Activated CD4-positive, alpha-beta T cell treated with anti-CD3 and anti-CD28 coated beads for 36 hours (primary cell): ENCODE measurements at places on chromosomes 4 and X.

DNA sequence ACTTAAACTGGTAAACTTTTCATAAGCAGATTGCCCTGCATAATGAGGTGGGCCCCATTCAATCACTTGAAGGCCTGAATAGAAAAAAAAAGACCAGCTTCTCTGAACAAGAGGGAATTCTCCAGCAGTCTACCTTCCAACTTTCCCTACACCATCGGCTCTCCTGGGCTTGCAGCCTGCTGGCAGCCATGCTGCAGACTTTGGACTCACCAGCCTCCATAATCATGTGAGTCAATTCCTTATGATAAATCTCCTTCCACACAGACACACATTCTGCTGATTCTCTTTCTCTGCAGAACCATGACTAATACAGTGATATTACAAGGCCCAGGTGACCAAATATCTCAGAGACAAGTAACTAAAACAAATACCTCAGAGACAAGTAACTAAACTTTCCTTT is 113.8 kb upstream of the WDR17 start:
- DNase-seq = no peak

DNA sequence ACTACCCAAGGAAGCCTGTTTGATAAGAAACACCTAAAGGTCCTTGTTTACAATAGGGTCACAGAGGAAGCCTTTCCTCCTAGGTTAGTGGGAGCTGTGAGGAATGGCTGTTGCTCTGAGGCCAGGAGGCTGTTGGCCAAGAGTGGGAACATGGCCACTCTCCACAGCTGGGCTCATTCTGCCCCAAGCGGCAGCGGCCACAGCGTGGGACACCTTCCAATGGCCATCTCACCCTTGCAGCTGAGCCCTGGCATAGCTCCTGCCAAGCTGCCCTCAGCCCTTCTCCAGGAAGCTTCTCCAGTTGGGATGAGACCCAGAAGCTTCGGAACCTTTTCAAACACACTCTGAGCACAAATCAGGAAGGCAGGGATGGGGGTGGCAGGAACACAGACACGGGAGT is 111.8 kb upstream of the MAP3K15 start:
- no peak for DNase-seq

DNA sequence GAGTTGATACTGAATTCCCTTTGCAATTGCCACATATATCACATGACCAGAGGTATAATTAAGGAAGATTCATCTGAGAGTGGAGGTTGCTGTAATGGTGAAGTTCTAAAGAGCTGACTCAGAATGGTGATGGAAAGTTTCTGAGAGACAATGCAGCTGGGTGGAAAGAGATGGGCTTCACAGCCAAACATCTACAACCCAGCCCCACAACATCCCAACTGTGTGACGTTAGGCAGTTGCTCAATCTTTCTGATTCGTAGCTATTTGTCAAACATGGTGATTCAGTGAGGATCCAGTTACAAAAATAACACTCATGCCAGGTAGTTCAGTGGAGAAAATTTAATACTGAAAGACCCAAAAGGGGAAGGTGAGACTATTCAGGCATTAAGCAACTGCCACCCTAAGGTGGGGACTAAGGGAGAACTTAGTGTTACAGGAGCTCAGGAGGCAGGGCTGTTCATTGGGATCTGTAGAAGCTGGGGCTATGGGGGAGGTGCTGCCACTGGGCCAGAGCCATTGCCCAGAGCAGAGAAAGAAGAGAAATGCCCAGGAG is 6.9 kb upstream of the AFF1 start:
- DNase-seq = peak; percentile 52

- no peak for DNase-seq
These were observed 223.0 kb downstream of the SOWAHB start for GRCh38 chr4:76674983-76675382.

DNA sequence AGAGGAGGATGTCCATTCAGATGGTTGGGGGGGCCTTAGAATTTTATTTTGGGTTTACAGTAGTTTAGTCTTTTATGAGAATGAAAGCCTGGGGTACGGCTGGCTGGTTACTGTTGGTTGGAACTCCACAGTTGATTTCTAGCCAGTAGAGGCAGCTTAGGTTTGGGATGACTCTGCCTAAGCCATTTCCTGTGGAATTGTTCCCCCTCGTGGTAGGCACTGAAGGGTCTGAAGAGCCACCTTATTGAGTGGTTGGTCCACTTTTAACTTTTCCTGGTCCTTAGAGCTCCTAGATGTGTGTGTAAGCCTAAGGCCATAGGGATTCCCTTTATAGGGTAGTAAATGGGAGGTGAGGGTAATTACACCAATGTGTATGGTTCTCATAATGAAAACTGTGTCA is 19.7 kb downstream of the SPIN3 start:
- DNase-seq = no peak

DNA sequence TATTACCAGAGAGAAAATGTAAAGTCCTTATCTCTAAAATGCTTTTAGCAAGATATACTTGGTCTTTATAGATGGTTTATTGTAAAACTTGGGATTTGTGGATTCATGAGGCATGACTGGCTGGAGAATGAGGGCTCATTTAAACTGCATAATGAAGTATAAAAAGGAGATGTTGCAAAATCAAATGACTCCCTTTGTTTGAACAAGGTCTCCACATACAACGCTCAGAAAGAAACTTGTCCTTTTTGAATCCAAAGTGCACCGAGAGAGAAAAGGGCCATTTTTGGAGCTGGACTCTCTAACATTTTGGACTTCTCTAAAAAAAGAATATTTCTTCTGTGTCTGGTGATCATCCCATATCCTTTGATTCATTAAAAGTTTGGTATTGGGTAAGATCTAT is 7.7 kb upstream of the EIF1AX start:
- DNase-seq = no peak

DNA sequence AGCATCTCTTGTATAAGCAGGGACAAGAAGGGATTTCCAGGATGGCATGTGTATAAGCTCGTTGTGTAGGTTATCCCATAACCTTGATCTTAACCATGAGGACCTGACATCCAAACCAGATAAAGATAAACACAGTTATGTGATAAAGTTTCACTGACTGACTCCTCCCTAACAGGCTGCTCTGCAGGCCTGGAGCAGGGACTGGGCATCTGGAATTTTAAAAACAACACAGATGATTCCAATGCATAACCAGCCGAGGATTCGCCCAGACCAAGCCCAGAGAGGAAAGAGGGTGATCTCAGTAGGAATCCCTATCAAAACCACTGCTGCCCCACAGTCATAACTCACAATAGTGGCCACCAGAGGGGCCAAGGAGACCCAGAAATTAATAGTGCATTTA is 22.7 kb downstream of the KLF3 start:
- DNase-seq = no peak

GRCh38 chr4:93996895-93997294 is 168.3 kb downstream of the ATOH1 start:
- no peak for DNase-seq

GRCh38 chrX:50067435-50068284 is 133.1 kb downstream of the AKAP4 start:
- no peak for DNase-seq

- no peak for DNase-seq
These were observed 55.2 kb downstream of the CLOCK start for GRCh38 chr4:55491486-55491885.

- DNase-seq = no peak
These were observed 124.9 kb downstream of the IRF2 start for GRCh38 chr4:184349283-184350039.

- DNase-seq = no peak
These were observed 374.1 kb downstream of the FBXW7 start for GRCh38 chr4:152161676-152162330.

DNA sequence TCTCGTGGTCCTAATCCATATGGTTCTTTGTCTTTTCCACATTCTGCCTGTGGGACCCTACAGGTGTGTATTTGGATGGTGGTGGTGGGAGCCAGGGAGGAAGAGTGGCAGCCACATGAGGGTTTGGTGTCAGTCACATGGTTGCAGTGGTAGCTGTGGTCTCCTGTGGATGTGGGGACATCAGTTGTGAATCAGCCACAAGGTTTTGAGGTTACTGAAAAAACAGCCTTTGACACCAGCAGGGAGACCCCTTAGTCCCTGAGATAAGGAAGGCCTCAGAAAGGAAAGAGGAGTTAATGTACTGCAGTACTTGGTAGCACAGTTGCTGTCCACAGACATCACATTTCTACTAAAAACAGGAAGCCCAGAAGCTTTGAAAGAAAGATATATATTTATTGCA is 15.8 kb upstream of the GAGE10 start:
- no peak for DNase-seq

- DNase-seq = peak; percentile 15
These were observed 194.7 kb downstream of the OPHN1 start for GRCh38 chrX:68238568-68238967.

GRCh38 chr4:87038837-87039615 is 104.2 kb downstream of the AFF1 start:
- DNase-seq = no peak

DNA sequence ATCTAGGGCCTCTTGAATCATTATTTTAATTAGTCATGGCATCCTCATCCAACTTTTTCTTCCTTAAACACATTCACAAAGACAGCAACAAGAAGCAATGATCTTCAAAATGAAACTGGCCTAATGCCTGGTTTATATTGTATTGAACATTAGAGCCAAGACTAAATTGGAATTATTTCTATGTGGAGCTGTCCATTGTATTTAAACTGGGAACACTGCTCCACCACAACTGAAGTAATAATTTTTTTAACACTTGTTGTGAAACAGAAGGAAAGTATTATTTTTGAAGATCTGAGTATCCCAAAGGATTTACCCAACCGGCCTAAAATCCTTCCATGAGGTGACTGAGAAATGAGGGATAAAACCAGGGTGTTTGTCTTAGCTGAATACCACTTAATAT is 6.9 kb downstream of the GABRB1 start:
- no peak for DNase-seq

GRCh38 chr4:89064848-89065247 is 7.9 kb upstream of the FAM13A start:
- no peak for DNase-seq

DNA sequence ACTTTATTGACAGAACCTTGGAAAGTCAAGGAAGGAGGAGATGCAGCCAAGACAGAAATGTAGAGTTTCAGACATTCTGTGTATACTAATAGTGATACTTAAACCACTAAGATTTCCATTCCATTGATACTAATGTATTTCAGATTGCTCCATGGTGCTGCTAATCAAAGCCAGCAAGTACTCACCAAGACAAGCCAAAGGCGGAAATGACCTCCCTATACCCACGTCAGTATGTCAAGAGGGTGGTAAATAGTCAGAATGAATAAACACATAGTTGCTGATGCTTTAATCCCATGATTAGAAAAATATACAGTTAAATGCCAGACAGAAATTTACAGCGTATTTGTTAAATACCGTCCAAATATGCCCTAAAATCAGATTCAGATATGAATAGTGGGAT is 417.8 kb upstream of the INTU start:
- no peak for DNase-seq

DNA sequence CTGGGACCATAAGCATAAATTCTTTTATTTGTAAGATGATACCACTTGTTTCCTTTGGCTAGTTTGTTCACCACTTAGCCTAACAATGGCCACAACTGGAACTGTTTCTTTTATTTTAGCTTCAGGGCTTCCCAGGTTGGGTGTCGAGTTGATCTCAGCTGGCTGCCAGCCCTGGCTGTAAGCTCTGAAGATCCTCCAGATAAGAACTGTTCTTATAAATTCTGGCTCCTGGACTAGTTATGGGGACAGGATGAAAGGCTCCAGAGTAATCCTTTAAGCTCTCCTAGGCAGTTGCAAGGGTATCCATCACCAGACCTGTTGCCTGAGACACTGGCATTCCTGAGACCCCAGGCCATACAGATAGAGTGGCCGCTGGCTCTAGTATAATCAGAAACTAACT is 129.4 kb upstream of the ACSL4 start:
- DNase-seq = no peak

- DNase-seq = no peak
These were observed 13.4 kb downstream of the CTBP1 start for GRCh38 chr4:1235381-1236102.

DNA sequence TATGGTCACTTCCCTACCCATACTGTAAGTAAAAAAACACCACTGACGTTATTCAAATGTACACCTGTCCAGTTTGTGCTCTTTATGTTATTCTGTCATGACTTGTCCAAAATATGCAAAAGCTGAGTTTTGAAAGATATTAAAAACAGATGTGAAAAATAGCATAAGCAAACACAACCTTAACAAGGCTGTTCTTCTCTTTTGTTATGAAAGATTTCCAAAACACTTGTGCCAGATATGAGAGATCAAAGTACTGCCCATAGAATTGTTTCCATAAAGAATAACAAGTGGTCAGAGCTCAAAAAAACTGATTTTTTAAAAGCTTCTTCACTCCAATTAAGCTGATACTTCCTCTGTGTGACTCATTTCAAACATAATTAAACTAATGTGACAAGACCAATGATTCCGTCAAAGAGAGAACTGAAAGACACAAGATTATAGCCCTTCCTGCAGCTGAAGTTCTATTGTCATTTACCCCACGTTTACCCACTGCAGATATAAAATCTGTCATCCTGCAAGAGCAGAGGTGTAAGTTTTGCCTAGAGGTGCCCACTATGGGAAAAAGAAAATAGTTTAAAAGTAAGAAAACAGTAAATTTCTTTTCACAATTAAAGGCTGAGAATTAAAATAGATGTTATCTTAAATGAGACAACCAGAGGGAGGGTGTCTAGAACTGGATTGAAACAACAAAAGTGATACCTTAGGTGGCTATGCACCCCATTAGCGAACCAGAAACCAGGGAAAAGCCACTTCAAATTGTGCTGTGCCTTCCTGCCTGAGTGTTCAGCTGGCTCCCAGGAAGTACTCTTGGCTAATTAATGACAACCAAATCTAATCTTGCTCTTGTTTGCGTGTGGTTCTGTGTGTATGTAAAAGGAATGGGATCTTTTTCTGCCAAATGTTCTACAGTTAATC is 30.1 kb downstream of the RASSF6 start:
- no peak for DNase-seq

- no peak for DNase-seq
These were observed 8.4 kb upstream of the VSIG1 start for GRCh38 chrX:108036298-108036973.

DNA sequence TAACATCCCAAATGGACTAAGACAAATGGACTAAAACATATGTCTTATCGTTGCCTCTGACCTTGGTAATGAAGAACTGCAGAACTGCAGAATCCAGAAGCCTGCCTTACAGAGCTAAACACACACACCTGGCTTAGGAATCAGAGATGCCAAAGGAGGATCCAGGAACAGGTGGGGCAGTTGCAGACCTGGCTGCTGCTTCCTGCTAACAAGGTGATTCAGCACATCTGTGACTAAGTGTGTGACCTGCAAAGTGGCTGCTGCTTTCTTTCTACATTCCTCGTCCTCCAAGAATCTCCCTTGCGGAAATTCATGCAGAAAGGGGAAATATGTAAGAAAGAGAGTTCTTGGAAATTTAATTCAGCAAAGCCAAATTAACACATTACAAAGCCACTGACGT is 96.8 kb upstream of the NLGN4X start:
- no peak for DNase-seq

GRCh38 chr4:178347111-178347510 is 904.9 kb upstream of the AGA start:
- DNase-seq = no peak

- DNase-seq = no peak
These were observed 688.0 kb downstream of the PCDH19 start for GRCh38 chrX:99722094-99722493.
